ENCODE measurements at places on chromosomes 12 and 14.

DNA sequence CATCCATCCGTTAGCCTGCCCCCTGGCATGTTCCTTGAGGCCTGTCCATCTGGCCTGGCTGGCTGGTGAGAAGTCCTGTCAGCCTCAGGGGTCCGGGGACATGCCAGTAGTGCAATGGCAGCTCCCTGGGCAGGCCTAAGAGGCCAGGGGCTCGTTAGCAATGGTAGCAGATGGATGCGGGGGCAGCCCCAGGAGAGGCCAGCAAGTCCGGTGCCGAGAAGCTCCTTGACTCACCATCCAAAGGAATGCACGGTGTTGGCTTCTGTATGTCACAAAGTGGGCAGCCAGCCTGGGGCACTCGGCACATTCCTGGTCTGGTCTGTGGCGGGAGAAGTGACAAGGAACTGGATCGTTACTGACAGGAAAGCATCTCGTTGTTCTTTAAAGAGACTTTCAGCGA is 319.9 kb downstream of the CACNA1C start:
- DNase-seq, result no peak

DNA sequence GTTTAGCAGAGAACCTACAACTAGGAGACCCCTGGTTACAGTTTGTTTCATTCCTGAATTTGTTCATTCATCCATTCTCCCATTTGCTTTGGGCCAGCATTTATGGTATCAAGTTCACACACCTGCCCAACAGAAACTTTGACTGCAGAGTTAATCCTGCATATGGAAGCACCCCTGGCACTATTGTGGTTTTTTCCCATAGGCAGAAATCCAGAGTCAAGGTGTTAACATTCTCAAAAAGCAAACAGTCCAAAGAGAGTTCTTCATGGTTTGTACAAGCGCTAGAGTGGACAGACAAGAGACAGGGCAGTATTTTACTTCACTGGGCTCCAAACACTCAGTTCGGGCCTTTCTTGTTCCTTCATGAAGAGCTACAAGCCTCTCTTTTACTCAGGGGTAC is 51.9 kb downstream of the KCNK10 start:
- DNase-seq, result no peak

GRCh38 chr14:60720962-60721325 is 3.2 kb downstream of the SIX4 start:
- no peak for DNase-seq

DNA sequence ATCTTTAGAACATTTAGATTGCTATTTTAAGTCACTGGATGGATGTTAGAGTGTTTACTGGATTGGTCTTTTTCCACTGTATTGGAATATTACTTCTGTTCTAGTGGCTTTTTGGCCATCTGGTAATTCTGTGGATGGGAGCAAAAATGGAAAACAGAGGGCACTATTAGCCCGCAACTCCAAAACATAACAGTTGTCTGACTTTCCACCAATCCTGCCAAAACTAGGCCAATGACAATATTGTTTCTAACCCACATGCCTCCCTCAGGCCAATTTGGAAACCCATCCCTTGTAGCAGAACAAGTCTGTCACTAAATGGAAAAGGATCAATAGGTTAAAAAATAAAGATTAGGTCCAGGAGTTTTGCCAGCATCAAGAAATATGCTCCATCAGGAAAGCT is 97.8 kb downstream of the ETNK1 start:
- DNase-seq, result no peak

Measured in substantia nigra (tissue), 51 donors.